ENCODE measurements at places on chromosomes 3 and 15. TPM values are rescaled to one million over a fixed set of nuclear protein-coding genes. Genes with fewer than 3 reads are reported as not detected.

GRCh38 chr15:58344213-58345070 lies 87.3 kb upstream of the LIPC start:
- no peaks in the 10 kb centered on the region for H3K27me3 ChIP-seq
- H3K36me3 ChIP-seq, result no peaks in the 10 kb centered on the region
- H3K4me3 ChIP-seq, result no peak overlapping the region
- DNase-seq, result no peak

Gene C3orf20
- 0.17 TPM for total RNA-seq

GRCh38 chr15:100336061-100336460 lies 5.7 kb downstream of the ADAMTS17 start:
- no peak overlapping the region for H3K27ac ChIP-seq
- no peaks in the 10 kb centered on the region for H3K4me1 ChIP-seq
- no peaks in the 10 kb centered on the region for H3K36me3 ChIP-seq
- no peak overlapping the region for H3K4me3 ChIP-seq

- H3K27me3 ChIP-seq, result no peaks in the 10 kb centered on the region
- no peaks in the 10 kb centered on the region for H3K4me1 ChIP-seq
- no peak overlapping the region for H3K27ac ChIP-seq
- DNase-seq, result no peak
Measured at GRCh38 chr3:46830801-46831200, 32.4 kb downstream of the MYL3 start.

DNA sequence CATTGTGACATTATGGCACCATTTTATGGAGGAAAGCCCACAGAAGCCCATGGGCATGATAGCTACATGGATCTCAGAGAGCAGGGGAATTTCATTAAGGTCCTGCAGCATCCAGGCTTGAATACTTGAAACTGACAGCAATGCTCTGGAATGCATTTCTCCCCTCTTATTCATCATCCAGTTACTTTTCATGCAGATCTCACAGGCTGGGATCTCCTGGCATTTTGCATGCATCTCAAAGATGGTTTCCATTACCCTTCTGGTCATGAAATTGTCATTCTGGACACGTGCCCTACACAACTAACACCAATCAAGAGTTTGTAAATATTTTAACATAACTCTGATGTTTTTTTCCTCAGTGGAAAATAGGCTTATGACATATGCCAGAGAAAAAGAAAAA lies 32.4 kb downstream of the VGLL3 start:
- no peaks in the 10 kb centered on the region for H3K27me3 ChIP-seq
- peaks cover 57% of the 10 kb centered on the region for H3K4me1 ChIP-seq
- H3K27ac ChIP-seq, result no peak overlapping the region
- no peaks in the 10 kb centered on the region for H3K36me3 ChIP-seq
- no peak overlapping the region for H3K4me3 ChIP-seq
- DNase-seq, result no peak

- no peaks in the 10 kb centered on the region for H3K4me1 ChIP-seq
- no peak overlapping the region for H3K27ac ChIP-seq
- no peak for DNase-seq
Measured at GRCh38 chr3:109188741-109189140, 52.2 kb downstream of the C3orf85 start.

GRCh38 chr15:52103217-52104207 lies 9.1 kb downstream of the BCL2L10 start:
- H3K4me3 ChIP-seq, result no peak overlapping the region
- H3K4me1 ChIP-seq, result no peaks in the 10 kb centered on the region
- H3K27ac ChIP-seq, result no peak overlapping the region

Gene CD200R1
- not detected for total RNA-seq

Gene GOLGA8J
- total RNA-seq, result 0.22 TPM

Gene SLC15A2
- 33.3 TPM for total RNA-seq

DNA sequence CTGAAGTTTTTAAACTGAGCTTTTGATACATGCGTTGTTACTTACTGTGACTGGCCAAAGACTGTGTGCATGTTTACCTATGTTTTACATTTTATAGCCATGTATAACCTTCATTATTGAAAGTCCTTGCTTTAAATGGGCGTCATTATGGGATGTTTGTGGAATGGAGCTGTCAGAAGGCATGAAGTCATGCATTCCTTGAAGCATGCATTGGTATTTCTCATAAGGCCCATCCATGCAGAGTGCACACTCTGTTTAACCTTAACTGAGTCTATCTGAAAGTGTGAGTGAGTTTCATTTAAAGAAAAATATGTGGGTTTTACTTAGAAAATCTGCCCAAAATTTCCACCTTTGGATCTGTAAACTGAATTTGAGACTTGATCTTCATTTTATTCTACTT lies 51.1 kb downstream of the PSMD6 start:
- no peak for DNase-seq
- H3K27ac ChIP-seq, result no peak overlapping the region

- no peaks in the 10 kb centered on the region for H3K27me3 ChIP-seq
- H3K27ac ChIP-seq, result no peak overlapping the region
- H3K4me3 ChIP-seq, result no peak overlapping the region
- no peaks in the 10 kb centered on the region for H3K36me3 ChIP-seq
- no peak for DNase-seq
- H3K4me1 ChIP-seq, result no peaks in the 10 kb centered on the region
Measured at GRCh38 chr3:147755310-147755709, 346.1 kb downstream of the ZIC1 start.

GRCh38 chr3:119602676-119603075 lies 5.0 kb downstream of the PLA1A start:
- no peaks in the 10 kb centered on the region for H3K36me3 ChIP-seq
- no peak for DNase-seq
- no peaks in the 10 kb centered on the region for H3K4me1 ChIP-seq
- H3K4me3 ChIP-seq, result no peak overlapping the region
- no peak overlapping the region for H3K27ac ChIP-seq

GRCh38 chr3:27644941-27645340 lies 77.2 kb downstream of the EOMES start:
- no peak overlapping the region for H3K27ac ChIP-seq
- no peaks in the 10 kb centered on the region for H3K4me1 ChIP-seq
- H3K36me3 ChIP-seq, result no peaks in the 10 kb centered on the region
- no peak overlapping the region for H3K4me3 ChIP-seq
- no peaks in the 10 kb centered on the region for H3K27me3 ChIP-seq

GRCh38 chr3:96007650-96008195 lies 806.7 kb upstream of the EPHA6 start:
- no peaks in the 10 kb centered on the region for H3K36me3 ChIP-seq
- H3K4me3 ChIP-seq, result no peak overlapping the region
- H3K27me3 ChIP-seq, result no peaks in the 10 kb centered on the region
- no peaks in the 10 kb centered on the region for H3K4me1 ChIP-seq
- no peak for DNase-seq

DNA sequence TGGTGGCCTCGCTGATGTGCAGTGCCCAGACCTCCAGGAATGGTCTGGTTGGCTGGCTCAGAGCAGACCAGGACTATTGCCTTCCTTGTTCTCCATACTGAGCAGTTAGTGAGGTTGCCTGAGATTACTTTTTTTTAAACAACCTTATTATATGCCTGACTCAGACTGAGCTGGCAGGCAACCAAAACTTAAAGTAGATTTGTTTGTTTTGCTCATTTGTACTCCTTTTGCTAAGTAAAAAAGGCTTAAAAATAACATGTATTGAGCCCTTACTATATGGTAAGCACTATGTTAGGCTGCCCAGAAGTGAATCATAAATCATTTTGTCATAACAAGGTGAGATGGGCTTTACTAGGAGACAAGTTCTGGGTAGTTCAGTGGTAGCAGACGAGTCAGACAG lies 92.4 kb downstream of the GHSR start:
- peaks cover 11% of the 10 kb centered on the region for H3K36me3 ChIP-seq
- no peaks in the 10 kb centered on the region for H3K27me3 ChIP-seq
- peak; percentile 13 for DNase-seq
- no peak overlapping the region for H3K27ac ChIP-seq
- H3K4me1 ChIP-seq, result no peaks in the 10 kb centered on the region

GRCh38 chr3:62201438-62202035 lies 171.8 kb downstream of the FEZF2 start:
- no peak overlapping the region for H3K4me3 ChIP-seq
- H3K4me1 ChIP-seq, result no peaks in the 10 kb centered on the region
- no peak overlapping the region for H3K27ac ChIP-seq
- peak; percentile 9 for DNase-seq
- no peaks in the 10 kb centered on the region for H3K36me3 ChIP-seq

- no peak overlapping the region for H3K4me3 ChIP-seq
- no peak for DNase-seq
- H3K27ac ChIP-seq, result no peak overlapping the region
- H3K27me3 ChIP-seq, result peaks cover 28% of the 10 kb centered on the region
- no peaks in the 10 kb centered on the region for H3K36me3 ChIP-seq
Measured at GRCh38 chr3:159879146-159879545, 109.5 kb upstream of the IL12A start.

Gene DPPA2
- not detected for total RNA-seq

Gene AGBL1
- not detected for total RNA-seq

DNA sequence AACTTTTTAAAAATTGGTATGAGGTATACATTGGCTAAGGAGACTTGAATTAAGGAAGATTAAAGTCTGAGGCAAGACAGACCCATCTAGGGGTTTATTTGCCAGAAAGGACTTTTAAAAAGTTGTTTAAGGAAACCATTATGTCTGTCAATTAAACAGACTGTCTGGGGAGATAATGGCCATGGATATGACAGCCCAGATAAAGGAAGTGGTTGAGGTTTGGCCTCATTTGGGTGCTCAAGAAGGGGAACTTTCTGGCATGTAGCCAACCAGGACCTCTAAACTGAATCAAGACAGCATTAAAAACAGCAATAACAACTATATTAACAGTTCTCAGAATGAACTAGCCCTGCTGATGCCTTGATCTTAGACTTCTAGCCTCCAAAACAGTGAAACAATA lies 9.9 kb upstream of the CD200R1L start:
- H3K4me3 ChIP-seq, result no peak overlapping the region
- no peaks in the 10 kb centered on the region for H3K36me3 ChIP-seq
- no peaks in the 10 kb centered on the region for H3K4me1 ChIP-seq
- DNase-seq, result peak; percentile 11
- no peaks in the 10 kb centered on the region for H3K27me3 ChIP-seq
- H3K27ac ChIP-seq, result no peak overlapping the region

Gene DNAJA4
- 12.0 TPM for total RNA-seq

DNA sequence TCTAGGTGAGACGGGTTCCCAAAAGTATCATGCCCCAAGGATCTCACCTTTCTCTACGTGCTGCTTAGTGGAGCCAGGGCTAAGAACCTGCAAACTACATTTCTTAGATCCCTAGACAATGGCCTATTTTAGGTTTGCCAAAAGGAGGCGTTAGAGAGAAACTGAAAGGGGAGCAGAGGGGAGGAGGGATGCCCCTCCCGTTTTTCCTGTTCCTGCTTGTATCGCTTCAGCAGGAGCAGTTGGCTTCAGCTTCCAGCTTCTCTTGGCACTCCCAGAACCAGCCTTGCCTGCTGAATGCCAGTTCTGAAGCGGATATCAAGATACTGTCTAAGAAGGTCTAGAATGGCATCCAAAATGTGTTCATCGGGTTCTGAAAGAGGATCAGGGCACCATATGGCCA lies 58.4 kb upstream of the ABHD17C start:
- no peaks in the 10 kb centered on the region for H3K36me3 ChIP-seq
- no peaks in the 10 kb centered on the region for H3K27me3 ChIP-seq
- H3K27ac ChIP-seq, result no peak overlapping the region

Data from A673 (cell line).